PC-3 (cell line): ENCODE measurements at places on chromosomes 6 and 20. TPM values are rescaled to one million over a fixed set of nuclear protein-coding genes. Genes with fewer than 3 reads are reported as not detected.

BANF2 gene
- not detected in 2 replicates for total RNA-seq

JPH2 gene
- 15.5 and 15.8 TPM in 2 replicates for total RNA-seq

SLC2A10 gene
- total RNA-seq, result 9.6 and 10.8 TPM in 2 replicates

LIME1 gene
- total RNA-seq, result 17.3 and 18.6 TPM in 2 replicates

GPR63 gene
- 0.07 and 0.17 TPM in 2 replicates for total RNA-seq

NFATC2 gene
- 12.4 and 12.9 TPM in 2 replicates for total RNA-seq

PRPH2 gene
- not detected in 2 replicates for total RNA-seq

SMIM29 gene
- 25.8 and 26.8 TPM in 2 replicates for total RNA-seq

ARHGAP18 gene
- 4.1 and 5.9 TPM in 2 replicates for total RNA-seq

CHRNA4 gene
- total RNA-seq, result not detected in 2 replicates

SDCBP2 gene
- 14.4 and 25.5 TPM in 2 replicates for total RNA-seq

PSORS1C1 gene
- total RNA-seq, result 2.0 and 5.5 TPM in 2 replicates

SLC17A3 gene
- total RNA-seq, result not detected in 2 replicates

HLA-DOA gene
- total RNA-seq, result not detected in 2 replicates

FUT9 gene
- total RNA-seq, result 0.04 TPM in 1 of 2 replicates, not detected in the other

C6orf118 gene
- not detected in 2 replicates for total RNA-seq

OSTM1 gene
- total RNA-seq, result 12.4 and 13.5 TPM in 2 replicates

CDKAL1 gene
- total RNA-seq, result 13.8 and 14.9 TPM in 2 replicates

NCOA3 gene
- total RNA-seq, result 27.8 and 31.1 TPM in 2 replicates

PDYN gene
- not detected in 2 replicates for total RNA-seq

VSX1 gene
- not detected in 2 replicates for total RNA-seq

TMC2 gene
- total RNA-seq, result not detected in 2 replicates

RSPO4 gene
- total RNA-seq, result not detected in 2 replicates

KCNS1 gene
- not detected in 2 replicates for total RNA-seq

EMILIN3 gene
- total RNA-seq, result not detected in 2 replicates

GTF2H4 gene
- 21.7 and 28.7 TPM in 2 replicates for total RNA-seq

LGSN gene
- not detected in 2 replicates for total RNA-seq

CD83 gene
- total RNA-seq, result 13.0 and 15.2 TPM in 2 replicates

C6orf52 gene
- 0.80 TPM in 1 of 2 replicates, not detected in the other for total RNA-seq
